ENCODE measurements at places on chromosomes 16 and 17.

GRCh38 chr17:559551-560431, 154.8 kb downstream of the VPS53 start:
- DNase-seq, result no peak

DNA sequence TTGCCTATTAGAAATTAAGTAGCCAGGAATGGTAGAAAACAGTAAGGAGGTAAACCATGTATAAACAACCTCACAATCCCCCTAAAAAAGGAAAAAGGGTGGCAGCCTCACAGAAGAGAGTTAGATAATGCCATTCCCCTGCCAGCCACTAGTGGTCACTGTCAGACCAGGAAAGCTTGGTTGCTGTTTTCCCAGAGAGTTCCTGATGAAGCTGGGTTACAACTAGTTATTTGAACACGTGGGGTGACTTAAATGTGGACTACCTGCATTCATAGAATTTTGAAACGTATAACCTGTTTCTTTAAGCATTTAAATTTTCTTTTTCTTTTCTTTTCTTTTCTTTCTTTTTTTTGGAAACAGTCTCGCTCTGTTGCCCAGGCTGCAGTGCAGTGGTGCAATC, 5.8 kb downstream of the GPRC5C start:
- peak; percentile 29 for DNase-seq

DNA sequence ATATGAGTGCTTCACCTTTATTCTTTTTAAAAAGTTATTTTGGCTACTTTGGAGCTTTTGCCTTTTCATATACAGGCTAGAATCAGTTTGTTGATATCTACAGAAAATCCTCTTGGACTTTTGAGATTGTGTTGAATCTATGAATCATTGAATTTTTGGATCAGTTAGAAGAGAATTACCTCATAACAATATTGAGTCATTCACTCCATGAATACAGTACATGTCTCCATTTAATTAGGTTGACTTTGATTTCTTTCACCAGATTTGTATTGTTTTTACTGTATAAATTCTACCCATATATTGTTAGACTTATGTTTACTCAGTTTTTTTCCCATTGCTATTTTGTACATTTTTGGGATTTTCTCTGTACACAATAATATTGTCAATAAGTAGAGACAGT, 54.4 kb downstream of the TAOK1 start:
- DNase-seq, result no peak

DNA sequence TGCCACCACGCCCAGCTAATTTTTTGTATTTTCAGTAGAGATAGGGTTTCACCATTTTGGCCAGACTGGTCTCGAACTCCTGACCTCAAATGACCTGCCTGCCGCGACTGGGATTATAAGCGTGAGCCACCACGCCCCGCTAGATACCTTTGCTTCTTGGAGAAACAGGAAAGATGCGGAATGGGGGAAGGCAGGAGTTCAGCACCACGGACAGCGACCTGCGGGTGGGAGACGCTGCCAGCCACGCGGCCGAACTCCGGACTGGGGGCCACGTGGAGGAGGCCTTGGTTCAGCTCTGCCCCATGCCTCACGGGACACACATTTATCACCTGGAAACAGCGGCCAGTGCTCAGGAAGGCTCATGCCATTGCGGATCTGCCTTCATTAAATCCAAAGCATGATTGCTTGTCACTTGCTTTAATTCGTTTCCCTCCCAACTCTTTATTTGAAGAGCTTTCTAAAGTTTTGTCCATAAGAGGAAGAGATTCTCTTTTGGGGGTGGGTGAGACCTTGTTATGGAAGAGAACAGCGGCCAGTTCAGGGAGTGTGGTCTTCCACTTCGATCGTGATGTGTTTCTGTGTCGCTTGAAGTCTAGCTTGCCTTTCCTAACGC, 219.9 kb downstream of the ENGASE start:
- peak; percentile 13 for DNase-seq

GRCh38 chr17:63997341-63998048, 656 bp upstream of the PRR29 start:
- no peak for DNase-seq

DNA sequence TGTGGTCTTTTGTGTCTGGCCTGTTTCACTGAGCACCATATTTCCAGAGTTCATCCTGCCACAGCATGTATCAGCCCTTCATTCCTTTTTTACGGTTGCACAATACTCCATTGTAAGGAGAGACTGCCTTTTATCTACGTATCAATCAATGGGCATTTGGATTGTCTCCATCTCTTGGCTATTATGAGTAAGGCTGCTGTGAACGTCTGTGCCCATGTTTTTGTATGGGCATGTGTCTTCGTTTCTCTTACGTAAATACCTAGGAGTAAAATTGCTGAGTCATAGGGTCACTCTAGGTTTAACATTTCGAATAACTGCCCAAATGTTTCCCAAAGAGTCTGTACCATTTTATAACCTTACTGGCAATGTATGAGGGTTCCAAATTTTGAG, 202.8 kb upstream of the FOXF1 start:
- no peak for DNase-seq

DNA sequence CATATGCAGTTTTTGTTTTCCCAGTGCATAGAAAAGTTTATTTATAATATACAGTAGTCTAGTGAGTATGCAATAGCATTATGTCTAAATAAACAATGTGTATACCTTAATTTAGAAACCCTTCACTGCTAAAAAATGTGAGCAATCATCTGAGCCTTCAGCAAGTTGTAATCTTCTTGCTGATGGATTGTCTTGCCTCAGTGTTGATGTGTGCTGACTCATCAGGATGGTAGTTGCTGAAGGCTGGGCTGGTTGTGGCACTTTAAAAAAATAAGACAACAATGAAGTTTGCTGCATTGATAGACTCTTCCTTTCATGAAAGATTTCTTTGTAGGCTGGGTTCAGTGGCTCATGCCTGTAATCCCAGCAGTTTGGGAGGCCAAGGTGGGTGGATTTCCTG, 13.9 kb upstream of the CAPNS2 start:
- no peak for DNase-seq

DNA sequence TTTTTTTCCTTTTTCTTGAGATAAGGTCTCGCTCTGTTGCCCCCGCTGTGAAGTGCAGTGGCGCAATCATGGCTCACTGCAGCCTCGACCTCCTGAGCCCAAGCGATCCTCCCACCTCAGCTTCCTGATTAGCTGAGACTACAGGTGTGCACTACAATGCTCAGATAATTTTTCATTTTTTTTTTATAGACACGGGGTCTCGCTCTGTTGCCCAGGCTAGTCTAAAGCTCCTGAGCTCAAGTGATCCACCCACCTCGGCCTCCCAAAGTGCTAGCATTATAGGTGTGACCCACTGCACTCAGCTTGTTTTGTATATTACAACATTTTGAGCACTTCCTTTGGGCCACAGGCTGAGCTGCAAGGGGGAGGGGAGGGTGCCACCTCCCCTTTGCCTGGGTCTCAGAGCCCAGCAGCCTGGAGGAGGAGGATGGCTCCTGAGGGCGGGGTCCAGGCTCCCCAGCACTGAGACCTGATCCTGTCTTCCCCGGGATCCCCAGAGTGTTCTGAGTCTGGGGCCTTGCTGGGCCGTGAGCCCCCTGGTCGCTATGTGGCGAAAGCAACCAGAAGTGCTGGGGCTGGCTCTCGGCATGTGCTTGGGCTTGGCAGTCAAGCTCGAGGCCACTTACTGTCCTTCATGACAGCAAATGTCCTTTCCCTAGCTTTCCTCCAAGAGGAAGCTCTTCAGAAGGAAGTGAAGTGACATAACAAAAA, 8.1 kb downstream of the DEF8 start:
- no peak for DNase-seq

GRCh38 chr16:54236773-54237172, 49.8 kb downstream of the IRX3 start:
- DNase-seq, result no peak

- DNase-seq, result no peak
Observed at GRCh38 chr16:80197741-80198201, 343.0 kb upstream of the DYNLRB2 start.

GRCh38 chr16:2775131-2775716, 1.9 kb downstream of the ELOB start:
- DNase-seq, result no peak

DNA sequence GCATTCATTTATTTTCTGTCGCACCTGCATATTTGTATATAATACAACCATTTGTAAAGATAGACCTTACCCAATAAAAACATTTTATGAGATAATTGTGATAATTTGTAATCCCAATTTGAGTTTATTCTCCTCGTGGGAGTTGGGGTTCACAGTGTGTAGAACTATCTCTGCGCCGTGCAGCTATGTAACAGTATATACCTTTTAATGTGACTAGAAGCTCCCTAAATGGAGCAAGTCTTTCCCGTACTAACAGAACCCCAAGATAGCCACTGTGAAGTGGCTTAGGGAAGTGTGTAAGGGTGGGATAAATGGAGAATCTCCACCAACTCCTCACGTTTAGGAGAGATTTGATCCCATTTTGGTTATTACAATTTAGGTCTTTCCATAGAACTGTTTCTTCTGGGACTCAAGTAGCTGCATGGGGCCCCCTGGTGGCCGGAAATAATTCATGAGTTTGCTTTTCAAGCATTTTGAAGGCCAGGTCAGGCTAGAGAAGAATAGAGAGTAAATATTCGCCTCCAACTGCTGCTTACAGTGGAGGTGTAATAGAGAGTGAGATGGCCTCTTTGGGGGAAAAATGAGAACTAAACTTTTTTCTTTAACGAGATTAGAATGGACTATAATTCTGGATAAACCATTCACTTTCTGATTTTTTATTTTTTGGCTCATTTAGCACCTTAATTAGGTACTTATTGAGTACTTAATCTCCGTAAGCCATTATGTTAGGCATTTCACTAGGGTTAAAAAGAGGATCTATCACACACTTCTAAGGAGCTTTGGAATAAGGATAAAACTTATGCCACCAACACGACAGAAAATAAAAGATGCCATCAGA, 4.5 kb downstream of the TMEM100 start:
- DNase-seq, result peak; percentile 53

- no peak for DNase-seq
Observed at GRCh38 chr16:47861999-47862398, 293.8 kb downstream of the ABCC12 start.

GRCh38 chr17:79993390-79994227, 42.1 kb downstream of the TBC1D16 start:
- peak; percentile 13 for DNase-seq

DNA sequence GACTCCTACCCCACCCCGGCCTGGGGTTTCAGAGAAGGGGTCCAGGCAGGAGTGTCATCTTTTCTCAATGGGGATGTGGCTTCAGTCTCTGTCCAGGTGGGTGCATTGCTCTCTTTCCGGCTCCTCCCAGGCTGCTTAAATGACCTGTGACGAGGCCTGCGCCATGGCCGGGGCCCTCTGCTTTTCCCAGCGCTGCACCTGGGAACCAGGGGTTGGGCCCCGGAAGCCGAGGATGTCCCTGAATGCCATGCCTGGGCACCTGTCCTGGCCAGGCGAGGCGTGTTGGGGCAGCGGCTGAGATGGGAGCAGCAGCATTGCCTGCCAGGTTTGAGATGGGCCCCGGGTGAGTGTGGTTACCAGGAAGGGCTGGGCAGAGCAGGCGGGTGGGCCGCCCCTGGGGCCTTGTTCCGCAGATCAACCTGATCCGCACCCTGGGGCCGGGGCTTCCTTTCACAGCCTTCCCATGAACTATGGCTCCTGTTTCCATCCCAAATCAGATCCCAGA, 147.4 kb downstream of the SEC14L1 start:
- no peak for DNase-seq

GRCh38 chr17:39870776-39871175, 2.8 kb downstream of the ZPBP2 start:
- DNase-seq, result no peak

DNA sequence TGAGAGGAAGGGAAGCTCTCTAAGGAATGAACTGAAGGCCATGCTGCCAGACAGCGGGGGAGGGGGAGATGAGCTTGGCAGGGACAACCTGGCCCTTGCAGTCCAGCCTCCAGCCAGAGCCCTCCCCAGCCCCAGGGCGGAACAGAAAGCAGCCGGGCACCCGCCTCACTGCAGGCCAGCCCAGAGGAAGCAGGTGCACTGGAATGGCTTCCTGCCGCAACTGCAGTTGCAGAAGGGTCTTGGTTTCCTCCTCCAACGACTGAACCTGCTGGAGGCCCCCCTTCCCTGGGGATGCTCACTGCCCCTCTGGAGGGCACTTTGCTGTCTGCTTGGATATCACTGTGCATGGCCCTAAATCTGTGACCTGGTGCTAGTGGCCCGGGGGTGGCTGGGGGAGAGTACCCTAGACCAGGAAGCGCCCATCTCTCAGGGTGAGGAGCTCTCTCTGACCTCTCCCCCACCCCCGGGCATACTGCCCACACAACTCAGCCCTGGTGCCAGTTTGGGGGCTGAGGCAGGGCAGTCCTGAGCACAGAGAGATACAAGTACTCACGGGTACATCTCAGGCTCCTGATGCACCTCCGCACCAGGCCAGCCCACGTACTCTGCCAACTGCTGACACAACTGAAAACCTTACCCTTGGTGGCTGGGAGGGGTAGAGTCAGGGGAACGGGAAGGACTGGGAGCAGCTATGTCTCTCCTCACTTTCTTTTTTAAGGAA, 41.1 kb downstream of the MYO18A start:
- peak; percentile 23 for DNase-seq

- no peak for DNase-seq
Observed at GRCh38 chr17:76142585-76143041, 1.6 kb upstream of the FOXJ1 start.

- DNase-seq, result no peak
Observed at GRCh38 chr17:65020284-65020683, 36.3 kb downstream of the GNA13 start.

- DNase-seq, result no peak
Observed at GRCh38 chr16:66377324-66377723, 10.8 kb downstream of the CDH5 start.

DNA sequence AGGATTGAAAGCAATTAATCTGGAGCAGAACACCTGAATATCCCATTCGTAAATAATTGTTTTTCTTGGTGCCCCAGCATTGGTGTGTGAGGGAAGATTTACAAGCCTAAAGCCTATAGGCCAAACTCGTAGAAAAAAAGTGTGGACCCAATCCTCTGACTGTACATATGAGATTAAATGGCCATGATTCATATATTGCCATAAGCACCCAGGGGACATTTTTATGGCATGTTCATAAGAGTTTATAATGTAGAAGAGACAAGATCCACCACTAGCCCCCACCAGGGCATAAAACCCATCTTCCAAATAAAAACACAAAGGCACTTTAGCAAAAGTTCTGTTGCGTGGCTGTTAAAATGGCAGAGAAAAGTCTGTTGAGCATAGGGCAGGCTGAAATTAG, 15.5 kb upstream of the SALL1 start:
- no peak for DNase-seq

- DNase-seq, result no peak
Observed at GRCh38 chr16:83888672-83889044, 10.3 kb upstream of the MLYCD start.

DNA sequence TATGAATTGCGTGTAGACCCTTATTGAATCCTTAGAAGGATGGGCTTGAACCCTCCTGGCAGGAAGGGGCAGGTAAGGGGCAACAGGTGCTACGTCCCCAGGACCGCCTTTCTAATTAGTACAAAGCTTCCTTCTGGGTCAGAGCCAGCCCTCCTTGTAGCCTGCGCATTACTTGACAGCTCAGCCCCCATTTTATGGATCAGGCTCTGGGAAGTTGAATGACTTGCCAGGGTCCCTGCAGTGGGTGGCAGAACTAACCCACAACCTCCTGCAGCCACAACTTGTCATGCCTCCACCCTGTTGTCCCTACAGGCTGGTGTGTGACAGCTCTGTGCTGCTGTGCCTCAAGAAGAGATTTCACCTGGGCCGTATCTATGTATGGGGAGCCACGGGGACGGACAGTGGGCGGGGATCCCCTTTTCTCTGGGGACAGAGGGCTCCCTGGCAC, 2.7 kb downstream of the MYO15B start:
- DNase-seq, result no peak

Measured in CD4-positive, alpha-beta T cell treated with Interleukin-21 for 1 hour (primary cell).